ENCODE measurements at places on chromosomes 4 and X.

GRCh38 chr4:134702374-134702773, 500.8 kb upstream of the PABPC4L start:
- DNase-seq, result no peak

DNA sequence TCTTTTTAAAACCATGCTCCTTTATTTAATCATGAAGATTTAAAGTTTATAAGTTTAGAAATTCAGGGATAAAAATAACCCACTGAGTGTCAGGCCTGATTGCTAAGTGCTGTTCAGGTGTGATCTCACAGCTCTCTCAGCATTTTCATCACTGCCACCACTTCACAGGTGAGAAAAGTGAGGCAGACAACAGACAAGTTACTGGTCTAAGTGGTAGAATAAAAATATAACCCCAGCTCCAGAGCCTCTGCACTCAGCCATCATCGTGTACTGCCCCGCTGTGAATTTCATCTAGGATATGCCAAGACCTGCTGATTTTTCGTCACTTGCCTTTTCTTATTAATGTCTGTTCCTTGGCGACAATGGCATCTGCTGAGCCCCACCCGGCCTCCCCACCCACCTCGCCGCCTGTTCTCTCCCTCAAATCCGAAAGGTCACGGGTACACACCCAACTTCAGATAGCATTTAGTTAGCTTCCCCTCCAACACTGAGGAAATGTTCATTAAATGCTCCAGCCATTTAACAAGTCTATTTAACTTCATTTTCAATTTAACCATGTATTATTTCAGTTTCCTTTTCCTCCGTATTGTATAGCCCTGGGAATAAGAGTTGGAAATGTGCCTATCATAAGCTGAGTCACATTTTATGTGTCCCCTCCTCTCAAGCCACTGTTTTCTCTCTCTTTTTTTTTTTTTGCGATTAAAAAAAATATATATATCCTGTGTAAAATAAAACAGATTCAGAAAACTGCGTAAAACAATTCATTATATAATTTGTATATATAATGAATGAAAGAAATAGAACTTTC, 236.5 kb downstream of the CBR4 start:
- no peak for DNase-seq

- DNase-seq, result no peak
These were observed 30.7 kb upstream of the AREG start for GRCh38 chr4:74414149-74414809.

- no peak for DNase-seq
These were observed 69.1 kb downstream of the PSAPL1 start for GRCh38 chr4:7365462-7366179.

DNA sequence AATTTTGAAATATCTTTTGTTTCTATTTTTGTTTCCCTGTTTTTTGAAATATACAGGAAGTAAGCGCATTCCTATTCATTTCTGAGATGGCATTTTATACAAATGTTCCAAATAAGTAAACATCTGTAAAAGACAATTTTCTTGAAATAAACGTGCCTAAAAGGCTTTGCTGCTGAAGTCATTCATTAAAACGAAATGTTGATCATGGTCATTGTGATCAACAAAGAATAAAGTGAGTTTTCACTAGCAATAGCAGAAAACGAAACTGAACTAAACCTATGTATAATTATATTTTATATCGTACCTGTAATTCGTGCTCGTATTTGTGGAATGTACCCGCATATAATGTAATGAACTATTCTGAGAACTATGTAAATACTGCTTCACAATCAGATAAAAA, 221.2 kb downstream of the MGST2 start:
- DNase-seq, result no peak

DNA sequence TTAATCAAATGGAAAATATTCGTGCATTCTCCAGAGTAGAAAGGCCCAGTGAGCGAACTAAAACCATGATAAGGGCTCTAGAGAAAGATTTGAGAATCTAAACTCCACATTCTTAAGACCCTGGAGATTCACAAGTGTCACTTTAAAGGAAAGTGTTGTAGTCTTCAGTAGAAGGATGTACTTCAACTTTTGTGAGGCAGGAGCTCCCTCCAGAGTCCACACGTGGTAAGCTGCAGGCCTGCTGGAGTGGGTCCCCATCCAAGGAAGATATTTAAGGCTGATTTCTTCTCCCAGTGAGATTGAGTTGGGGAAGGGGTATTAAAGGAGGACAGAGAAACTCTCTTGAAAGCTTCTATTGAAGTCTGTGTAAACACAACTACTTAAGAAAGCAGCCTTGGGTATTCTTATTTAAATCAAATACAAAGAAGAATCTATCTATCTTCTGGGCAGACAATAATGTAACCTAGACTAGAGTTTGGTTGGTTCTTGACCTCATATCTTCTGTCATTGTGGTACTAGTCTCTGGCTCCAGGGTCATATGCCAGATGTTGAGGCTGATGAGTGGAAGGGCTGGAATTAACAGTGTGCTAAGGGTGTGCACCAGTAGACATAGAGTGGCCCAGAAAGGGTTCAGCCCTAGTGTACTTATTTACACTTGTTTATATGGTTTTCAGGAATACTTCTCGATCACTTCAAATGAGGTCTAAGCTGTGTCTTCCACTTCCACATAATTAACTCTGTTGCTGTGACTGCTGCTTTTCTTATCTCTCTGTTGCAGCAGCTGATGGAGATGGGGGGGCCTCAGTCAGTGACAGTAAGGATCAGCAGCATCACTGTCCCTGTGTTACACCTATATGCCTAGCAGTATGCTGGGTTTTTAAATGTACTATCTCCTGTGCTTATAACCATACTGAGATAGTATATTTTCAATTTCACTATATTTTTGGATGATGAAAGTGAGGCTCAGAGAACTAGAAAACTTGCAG, 76.1 kb downstream of the HMGB2 start:
- DNase-seq, result peak; percentile 73

- DNase-seq, result no peak
These were observed 11.9 kb upstream of the MXD4 start for GRCh38 chr4:2273657-2274319.

All from ACHN (cell line).